Non-pigmented ciliary epithelial cell (primary cell): ENCODE measurements at places on chromosomes 2 and 18.

GRCh38 chr2:218896501-218897393 lies 16.1 kb downstream of the WNT10A start:
- no peak for DNase-seq

GRCh38 chr2:65486282-65486681 lies 53.9 kb upstream of the SPRED2 start:
- DNase-seq, result no peak

- no peak for DNase-seq
These were observed 11.3 kb downstream of the RAD51AP2 start for GRCh38 chr2:17506736-17507616.

- DNase-seq, result no peak
These were observed 128.7 kb downstream of the TXNL1 start for GRCh38 chr18:56509656-56510055.

GRCh38 chr2:227862741-227863588 lies 8.5 kb upstream of the DAW1 start:
- no peak for DNase-seq

DNA sequence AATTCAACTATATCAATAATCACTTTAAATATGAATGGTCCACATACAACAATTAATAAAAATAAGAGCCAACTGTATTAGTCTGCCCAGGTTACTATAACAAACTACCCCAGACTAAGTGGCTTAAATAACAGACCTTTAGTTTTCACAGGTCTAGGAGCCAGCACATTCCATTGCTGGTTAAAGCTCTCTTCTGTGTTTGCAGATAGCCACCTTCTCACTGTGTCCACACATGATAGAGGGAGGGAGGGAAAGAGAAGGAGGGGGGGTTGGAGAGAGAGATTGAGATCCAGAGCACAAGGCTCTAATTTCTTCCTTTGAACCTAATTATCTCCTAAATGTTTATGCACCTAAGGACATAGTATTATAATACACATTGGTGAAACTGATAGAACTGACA lies 267.8 kb upstream of the NXPH2 start:
- DNase-seq, result no peak

DNA sequence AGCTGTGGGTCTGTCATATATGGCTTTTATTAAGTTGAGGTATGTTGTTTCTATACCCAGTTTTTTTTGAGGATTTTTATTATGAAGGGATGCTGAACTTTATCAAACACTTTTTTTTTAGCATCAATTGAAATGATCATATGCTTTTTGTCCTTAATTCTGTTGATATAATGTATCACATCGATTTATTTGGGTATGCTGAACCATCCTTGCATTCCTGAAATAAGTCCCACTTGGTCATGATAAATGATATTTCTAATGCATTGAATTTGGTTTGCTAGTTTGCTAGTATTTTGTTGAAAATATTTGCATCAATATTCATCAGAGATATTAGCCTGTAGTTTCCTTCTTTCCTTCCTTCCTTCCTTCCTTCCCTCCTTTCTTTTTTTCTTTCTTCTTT lies 22.5 kb upstream of the CWC22 start:
- DNase-seq, result no peak

GRCh38 chr2:224799691-224800090 lies 83.5 kb upstream of the CCDC195 start:
- no peak for DNase-seq

GRCh38 chr2:88066543-88066942 lies 1.1 kb upstream of the SMYD1 start:
- no peak for DNase-seq

DNA sequence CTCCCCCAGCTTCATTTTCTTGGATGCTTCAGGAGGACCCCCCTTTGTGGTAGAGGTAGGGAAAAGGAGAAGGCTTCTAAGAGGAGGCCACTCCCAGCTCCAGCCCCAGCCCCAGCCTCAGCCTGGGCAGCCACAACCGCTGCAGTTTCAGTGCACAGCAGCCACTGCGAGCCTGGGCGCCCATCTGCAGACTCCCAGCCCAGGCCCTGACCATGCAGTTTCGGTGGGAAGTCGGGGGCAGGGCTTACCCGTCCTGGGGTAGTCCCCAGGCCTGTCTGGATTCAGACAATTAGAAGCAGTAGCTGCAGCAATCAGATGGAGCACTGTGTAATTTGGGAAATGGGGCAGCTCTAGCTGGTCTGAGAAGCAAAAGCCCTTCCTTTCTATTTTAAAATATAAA lies 28.6 kb downstream of the ITM2C start:
- no peak for DNase-seq

DNA sequence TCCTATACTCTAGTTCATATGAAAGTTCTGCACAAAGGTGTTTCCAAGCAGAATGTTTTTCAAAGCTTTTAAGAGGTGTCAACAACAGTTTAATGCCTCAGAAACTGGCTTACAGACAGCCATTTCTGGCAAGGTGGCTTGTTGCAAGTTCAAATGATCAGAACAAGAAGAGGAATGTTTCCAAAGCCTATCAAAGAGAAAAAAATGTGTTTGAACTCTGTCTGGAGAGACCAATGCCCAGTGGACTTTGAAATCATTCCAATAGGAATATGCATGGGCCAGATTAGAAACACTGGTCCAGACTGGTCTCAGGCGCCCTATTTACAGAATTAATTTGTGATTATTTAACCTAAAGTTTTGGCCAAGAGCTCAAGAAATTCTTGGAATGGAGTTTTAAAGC lies 106.2 kb downstream of the CPS1 start:
- no peak for DNase-seq

DNA sequence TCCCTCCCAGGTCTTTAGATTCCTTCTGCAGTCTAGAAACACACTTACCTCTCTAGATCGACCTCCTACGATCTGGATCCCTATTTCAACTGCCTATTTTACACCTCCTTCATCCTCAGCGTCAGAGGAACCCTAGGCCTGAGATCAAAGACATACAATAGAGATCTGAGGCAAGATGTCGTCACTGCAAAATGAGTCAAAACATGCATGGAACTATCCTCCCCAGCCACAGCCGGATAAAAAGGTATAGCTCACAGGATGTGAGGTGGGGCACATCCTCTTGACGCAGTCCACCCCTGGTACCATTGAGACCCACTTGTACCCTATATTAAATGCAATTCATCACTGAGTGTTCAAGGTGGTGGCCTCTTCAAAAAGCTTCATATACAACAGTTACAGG lies 63.7 kb upstream of the DNAJC10 start:
- no peak for DNase-seq

GRCh38 chr2:105772362-105772761 lies 27.6 kb downstream of the NCK2 start:
- no peak for DNase-seq

GRCh38 chr2:101255501-101255900 lies 2.8 kb downstream of the CNOT11 start:
- no peak for DNase-seq

DNA sequence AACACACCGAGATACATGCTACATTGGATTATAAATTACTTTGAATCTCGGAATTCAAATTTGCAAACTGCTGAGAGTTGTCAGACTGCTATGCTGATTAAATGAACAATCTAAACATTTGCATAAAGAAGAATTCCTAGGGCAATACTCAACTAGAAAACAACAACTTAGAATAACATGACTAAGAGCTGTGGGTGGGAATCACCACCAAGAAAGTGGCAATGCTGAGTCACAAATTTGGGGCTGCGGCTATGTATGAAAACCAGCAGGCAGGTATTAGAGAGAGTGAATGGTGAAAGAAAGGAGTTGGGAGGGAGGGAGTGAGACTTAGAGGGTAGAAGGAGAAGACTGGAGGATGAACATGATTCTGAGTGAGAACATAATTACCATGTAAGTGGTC lies 559.5 kb downstream of the PIK3C3 start:
- DNase-seq, result peak; percentile 6

GRCh38 chr18:31645411-31645810 lies 39.0 kb downstream of the B4GALT6 start:
- DNase-seq, result no peak

DNA sequence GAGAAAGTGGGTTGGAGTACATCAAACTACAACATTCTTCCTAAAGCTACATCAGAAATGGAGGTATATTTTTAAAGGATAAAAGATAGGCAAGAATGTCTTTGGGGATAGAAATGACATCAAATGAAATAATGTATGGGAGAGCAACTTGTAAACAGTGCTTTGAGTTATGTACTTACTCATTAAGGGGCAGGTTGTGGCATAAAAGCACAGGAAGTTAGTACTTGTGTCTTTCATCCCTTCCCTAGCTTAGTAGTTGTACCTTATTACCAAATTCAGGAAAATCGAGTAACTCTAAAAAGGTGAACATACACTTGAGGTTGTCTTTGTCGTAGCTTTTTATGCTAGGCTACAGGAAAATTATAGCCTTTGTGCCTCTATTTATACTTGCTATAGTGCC lies 28.9 kb downstream of the PPP1CB start:
- DNase-seq, result no peak

DNA sequence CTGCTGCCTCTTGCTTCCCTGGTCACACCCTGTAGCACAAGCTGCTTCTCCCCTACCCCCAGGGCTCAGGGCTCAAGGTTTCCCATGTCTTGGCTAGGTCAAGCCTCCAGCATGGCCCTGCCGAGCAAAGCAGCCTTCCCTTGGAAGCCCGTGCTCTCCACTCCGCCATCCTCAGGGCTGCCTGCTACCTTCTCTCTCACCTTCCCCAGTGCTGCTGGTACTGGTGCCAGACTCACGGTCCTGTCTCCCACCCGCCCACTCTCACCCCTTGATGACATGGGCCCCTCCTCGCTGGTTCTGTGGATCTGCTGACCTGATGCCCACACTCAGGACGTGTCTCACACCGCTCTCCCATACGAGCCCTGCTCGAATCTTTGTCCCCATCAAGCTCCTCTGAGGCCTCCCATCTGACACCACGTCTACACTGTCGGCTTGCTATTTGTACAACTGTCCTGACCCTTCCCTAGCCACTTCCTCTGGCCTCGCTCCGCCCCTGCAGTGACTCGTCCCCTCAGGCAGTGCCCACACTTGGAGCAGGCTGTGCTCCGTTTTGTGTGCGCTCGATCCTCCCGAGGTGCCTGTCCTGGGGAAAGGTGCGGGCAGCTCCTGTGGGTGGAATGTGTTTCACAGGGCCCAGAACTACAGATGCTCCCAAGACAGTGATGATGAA lies 49.9 kb downstream of the ZAP70 start:
- DNase-seq, result no peak

DNA sequence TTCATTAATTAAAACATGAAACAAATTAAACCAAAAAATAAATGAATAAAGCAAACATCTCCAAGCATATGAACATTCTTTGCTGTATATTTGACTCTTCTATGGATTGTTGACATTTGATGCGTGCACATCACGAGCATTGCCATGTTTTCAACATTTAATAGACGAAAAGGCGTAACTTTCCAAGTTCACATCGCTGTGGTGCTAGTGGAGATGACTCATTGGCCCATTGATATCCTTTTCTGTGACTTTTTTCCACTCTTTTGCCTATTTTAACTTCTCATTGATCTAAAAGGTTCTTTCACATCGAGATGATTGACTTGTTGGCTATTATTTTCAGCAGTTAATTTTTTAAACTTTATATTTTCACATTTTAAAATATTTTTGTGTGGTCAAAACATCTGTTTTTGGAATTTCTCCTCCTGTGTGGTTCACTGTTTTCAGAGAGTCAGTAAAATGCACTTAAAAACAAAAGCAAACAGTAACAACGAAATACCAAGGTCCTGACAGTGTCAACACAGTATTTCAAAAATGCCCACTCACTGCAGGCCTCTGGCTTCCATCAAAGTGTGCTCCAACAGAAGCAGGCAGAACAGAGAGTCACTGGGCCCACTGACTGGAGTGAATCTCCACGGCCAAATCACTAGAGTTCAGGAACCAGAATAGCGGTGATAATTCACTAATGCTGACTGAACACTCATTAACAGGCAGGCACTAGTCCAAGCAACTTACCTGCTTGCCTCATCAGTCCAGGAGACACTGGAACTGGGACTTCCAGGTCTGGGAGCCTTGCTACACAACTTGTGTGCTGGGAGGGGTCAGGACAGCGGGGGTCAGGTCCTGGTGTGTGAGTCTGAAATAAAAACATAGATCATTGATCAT lies 372.2 kb upstream of the SMIM21 start:
- DNase-seq, result no peak

DNA sequence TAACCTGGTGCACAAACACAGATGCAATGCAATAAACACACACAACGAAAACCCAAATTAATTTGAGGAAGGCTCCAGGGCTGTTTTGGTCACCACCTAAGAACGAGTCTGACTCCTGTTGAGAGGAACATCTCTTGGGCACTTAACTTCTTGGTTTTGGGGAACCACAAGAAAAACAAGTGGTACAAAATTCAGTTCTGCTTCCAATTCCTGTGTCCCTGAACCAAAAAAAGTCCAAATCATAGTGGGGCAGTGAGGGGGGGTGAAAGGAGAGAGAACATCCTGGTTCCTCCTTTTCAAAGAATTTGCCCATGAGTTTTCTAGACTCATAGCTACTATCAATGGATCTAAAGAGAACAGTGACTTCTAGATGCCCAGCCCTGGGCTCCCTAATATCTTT lies 143.6 kb downstream of the COL4A4 start:
- DNase-seq, result no peak

DNA sequence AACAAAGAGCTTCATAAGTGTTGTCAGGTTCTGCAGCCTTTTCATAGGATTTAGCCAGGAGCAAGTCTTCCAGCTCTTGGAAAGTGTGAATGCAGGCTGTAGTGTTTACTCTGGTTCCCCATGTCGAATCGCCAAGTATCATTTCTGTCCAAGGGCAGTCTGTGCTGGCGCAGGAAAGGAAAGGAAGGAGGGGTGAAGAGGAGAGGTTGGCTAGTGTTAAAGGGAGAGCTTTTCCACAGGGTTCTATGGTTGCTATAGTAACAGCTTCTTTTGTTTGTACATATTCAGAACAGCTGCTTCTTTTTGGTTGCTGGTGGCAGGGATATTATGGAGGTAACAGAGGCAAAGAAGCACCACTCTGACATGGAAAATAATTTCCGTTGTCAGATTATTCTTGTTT lies 69.9 kb downstream of the KCNH7 start:
- no peak for DNase-seq

GRCh38 chr18:23154823-23155500 lies 19.7 kb downstream of the CABLES1 start:
- no peak for DNase-seq

DNA sequence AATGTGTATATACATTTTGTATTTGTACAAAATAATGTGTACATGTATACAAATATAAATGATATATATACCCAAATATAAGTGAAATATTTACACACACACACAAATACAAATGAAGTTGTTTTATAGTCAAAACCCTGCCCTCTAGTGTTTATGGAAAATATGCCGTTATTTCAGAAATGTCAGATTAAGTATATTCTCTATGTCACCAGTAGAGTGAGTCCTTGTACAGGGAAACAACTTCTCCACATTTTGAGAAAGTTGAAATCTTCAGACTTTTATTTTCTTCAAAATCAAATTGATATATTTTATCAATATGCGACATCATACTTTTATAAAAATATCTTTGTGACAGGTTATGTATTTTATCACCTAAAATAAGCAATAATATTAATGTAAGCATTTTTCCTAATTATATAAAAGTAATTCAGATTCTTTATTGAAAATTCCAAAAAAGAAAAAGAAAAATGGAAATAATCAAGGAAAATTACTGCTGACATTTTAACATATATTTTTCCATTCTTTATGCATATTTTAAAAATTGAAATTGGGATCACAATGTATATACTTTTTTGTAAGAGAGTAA lies 22.4 kb downstream of the ARL6IP6 start:
- peak; percentile 36 for DNase-seq
